ENCODE measurements at places on chromosomes 12 and 14.

- no peak for DNase-seq
These were observed 149.8 kb downstream of the TGFB3 start for GRCh38 chr14:75831952-75832351.

DNA sequence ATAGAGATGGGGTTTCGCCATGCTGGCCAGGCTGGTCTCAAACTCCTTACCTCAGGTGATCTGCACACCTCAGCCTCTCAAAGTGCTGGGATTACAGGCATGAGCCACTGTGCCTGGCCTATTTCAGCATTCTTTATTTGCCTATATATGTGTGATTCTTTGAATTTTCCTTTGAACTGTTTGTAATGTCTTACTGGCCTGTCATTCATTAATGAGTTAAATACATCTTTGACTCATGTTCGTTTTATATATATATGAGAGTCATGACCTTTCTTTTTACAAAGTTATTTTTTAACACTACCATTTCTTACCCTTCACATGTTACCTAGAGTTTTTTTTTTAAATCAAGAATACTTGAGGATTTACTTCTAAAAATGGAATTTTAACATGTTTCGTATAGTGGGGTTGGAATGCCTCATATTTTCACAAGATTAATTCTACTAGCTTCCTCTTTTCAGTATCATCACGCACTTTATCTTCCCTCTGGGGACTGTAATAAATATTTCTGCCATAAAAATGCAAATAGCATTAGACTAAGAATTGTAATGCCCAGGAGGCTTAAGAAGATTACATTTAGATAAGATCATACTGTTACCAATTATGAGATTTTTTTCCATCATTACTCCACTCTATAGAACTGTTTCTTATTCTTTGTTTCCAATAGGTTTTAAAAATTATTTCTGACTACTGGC is 66.7 kb downstream of the NTN4 start:
- no peak for DNase-seq

DNA sequence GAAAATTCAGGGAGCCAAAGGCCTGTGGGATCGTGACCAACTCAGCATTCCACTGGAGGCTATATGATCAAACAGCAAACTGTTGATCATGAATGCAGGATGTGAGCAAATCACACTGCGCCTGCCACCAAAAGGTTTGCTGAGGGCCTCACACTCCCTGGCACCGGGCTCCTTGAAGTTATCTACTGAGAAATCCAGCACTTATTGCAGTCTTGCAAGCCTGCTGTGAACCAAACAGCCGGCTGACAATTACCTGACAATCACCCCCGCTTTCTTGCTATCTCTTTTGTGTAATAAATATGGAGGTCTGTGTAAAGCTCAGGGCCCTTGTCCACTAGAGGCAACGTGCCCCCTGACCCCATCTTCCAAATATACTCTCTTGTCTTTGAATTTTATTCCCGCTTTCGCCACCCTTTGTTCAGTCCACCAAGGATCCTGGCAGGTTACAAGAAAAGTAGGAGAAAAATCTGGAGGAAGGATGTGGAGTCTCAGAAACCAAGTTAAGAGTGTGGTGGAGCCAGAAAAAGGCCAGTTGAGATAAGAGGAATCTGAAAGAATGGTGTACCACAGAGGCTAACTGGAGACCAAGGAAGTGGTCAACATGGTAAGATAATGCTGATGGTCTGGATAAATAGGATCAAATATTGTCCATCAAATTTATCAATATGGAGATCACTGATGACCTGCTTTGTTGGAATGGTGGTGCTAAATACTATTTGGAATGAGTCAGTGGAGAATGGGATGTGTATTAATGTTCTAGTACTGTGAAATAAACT is 229.2 kb downstream of the ALX1 start:
- DNase-seq = no peak

- no peak for DNase-seq
These were observed 3.2 kb upstream of the TCP11L2 start for GRCh38 chr12:106299202-106299774.

- DNase-seq = no peak
These were observed 71.2 kb downstream of the BORCS5 start for GRCh38 chr12:12428047-12428446.

DNA sequence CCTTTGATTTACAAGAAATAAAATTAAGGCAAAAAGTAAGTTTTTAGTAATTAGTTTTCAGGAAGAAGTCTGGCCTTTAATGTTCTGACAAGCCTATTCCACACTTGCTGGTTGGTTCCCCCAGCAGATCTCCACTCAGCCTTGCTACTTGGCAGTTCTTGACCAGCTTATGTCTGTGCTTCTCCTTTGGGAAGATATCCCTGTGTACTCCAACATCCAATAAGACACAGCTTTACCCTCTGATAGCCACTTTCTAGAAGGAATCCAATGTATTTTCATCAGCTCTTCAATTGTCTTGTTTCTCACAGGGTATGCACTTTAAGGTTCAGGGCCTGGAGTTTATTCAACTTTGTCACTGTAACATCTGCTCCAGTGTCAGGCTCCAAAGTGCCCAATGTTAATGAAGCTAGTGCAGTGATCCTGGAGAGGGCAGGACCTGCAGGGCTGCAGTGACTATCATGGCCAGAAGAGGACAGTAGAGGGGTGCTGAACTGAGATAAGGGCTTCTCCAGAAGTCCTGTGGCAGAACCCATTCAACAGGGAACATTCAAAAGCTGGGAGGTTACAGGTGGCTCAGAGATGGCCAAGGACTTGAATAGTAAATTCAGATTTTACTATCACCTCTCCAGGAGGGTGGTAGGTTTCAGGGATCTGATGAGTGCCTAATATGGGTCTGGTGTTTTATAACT is 22.9 kb downstream of the JKAMP start:
- no peak for DNase-seq

DNA sequence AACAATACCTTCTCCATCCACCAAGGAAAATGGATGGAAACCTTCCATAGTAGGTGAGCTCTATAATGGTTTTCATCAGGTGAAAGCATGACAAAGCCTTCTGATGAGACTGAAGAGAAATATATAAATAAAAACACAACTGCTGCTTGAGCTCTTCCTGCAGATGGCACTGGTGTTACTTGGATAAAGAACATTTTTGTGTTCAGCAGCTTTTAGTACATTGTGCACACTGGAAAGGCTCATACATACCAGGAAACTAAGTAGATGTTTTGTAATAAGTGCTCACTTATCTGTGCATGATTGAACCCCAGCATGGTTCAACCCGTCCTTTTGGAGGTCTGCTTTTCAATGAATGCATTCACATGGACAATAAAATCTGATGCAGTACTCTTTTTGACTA is 357.3 kb upstream of the MIS18BP1 start:
- DNase-seq = no peak

DNA sequence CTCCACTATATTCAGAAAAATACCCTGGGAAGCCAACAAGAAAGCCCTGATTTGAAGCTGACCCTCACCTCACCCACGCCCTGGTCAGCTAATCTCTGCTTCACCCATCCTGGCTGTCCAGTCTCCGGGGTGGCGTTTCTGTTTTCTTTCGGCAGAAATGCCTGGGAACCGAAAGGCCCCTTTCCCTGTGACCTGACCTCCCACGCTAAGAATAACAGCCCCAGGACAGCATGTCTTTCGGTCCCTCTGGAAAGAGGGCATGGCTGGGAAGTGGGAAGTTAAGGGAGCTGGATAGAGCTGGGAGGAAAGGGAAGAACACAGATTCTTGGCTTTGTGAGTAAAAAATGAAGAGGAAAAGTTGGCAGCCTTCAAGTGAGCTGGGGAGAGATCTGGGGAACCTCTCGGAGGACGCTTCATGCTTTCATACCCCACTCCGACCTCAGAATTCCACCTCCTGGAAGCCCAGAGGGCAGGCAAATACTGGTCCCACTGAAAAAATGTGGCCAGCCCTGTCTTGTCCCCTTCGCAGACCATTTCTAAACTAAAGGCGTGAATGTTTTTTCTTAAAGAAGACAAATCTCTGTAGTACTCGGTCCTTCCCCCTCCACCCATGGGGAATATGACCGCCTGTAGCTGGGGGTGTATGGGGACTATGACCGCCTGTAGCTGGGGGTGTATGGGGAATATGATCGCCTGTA is 163.0 kb upstream of the FKBP4 start:
- DNase-seq = no peak

DNA sequence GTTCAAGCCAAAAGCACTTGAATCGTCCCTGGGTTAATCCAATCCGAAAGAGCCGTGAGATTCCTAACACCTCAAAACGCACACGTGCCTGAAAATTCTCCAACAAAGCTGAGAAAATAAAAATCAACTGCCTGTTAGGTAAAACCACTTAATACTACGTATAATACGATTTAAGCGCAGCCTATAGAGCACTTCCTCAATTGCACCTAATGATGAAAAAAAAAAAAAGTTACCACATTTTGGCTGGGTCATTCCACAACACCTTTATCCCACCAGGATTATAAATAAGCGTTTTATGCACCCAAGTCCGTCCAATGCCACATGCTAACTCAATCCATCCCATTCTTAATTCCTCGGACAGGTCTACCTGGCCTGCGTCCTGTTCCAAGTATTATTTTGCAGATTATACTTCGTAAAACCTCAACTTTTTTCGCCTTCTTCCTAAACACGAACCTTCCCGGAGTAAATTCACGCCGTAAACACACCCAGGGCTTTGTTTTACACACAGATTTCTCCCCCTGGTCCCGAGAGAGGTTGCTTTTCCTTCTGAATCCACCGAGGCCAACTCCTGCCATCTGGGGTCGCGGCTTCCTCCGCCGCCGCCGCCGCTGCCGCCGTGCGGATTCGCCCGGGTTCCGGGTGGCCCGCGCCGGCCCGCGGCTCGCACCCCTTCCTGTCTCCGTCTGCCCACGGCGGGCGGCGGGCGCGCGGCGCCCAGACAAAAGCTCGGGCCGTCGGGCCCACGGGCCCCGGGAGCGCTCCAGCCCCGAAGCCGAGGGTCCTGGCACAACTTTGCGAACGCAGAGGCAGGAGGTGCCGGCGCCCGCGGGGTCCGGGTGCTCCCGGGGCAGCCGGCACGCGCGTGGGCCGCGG is 66.2 kb downstream of the RNF34 start:
- no peak for DNase-seq

GRCh38 chr12:52496590-52497071 is 3.6 kb upstream of the KRT6A start:
- no peak for DNase-seq

- no peak for DNase-seq
These were observed 1.7 kb downstream of the ANGEL1 start for GRCh38 chr14:76810953-76811400.

DNA sequence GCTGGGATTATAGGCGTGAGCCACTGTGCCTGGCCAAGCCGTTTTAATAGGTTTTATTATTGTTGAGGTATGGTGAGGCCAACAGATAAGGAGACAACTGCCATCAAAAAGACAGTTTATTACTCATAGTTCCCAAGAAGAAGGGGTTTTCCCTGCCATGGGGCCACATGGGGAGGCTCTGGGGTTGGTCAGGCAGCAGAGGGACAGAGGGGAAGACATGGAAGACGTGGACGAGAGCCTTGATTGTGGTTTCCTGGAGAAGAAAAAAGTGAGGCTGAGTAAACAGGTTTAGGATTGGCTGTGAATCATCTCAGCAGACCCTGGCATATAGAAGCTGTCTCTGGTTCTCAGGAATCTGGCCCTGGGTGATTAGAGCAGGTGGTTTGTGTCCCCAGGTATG is 69.9 kb downstream of the FOXN4 start:
- DNase-seq = no peak

DNA sequence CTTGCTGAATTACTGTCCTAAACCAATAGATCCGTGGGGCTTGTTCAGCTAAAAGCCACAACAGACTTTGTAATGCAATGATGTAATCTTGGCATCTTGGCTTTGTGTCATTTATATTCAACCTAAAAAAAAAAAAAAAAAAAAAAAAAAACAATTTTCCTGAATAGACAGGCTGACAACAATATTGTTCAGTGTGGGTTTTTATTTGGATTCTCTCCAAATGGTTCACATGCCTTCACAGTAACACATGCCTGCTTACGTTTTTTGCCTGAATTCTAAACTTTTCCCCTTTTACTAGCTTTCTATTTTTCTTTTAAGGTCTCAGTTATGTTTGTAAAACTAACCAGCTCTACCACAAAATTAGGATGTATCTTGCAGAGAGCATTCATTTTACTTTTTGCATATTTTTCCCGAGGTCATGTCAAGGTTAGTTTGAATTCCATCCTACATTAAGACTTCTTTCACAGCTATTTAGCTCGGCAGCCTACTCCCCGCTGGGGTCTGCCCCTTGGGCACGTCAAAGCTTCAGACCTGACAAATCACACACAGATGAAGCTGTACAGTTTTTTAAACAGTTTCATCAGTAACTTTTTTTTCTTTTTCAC is 213.7 kb upstream of the NPAS3 start:
- DNase-seq = no peak

GRCh38 chr12:57450057-57450456 is 5.0 kb upstream of the INHBE start:
- no peak for DNase-seq

DNA sequence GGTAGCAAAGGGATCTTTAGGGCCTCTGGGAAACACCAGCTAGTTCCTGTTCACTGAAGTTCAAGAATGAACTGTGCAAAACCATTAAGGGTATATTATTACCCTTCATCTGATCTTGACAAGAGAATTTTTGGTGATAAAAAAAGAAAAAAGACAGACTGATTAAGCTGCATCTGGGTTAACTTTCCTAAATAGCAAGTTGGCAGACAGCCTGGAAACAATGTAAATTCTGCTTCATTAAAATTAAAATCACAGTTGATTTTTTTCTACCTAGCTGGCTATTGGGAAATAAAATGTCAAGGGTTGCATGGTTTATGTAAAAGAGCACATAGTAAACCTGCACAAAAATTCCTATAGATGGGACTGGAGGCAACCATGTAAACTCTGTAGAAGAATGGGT is 126.6 kb upstream of the PRKD1 start:
- DNase-seq = no peak

DNA sequence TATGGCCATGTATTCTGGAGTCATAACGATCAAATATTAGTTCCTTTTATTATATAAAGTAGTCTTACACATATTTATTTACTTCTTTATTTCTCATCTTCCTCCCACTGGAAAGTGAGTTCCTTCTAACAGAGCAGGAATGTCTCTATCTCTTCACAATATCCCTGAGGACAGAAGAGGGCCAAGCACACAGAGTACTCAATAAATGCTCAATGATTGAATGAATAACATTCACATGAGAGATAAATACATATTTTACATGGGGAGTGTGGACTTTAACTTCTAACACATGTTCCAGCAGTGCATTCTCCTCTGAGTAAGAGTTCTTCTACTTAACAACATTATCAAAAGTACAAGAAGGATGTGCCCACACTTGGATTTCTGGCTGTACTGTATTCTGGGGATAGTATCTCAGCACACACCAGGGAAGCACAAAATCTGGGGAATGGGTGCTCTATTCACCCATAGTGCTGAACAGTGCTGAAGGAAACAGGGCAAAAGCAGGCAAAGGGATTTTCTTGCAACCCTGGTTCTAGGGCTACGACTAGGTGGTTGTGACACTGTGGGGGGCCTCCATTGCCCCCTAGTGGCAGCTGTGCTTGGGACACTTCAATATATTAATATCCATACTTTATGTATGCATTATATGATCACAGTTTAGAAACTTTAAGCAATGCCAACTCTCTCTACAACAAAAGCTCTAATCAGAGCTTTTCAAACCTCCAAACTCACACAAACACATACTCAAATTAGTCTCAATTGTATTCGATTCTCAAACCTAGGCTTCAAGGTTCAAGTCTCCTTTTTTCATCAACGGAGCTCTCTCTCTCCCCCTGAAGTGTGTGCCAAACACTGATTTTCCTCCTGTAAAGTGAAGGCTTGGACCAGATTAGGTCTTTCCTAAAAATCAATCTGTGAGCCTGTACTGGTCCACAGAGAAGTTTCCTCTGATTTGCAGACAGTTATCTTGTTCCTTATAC is 115.5 kb downstream of the SLC2A13 start:
- no peak for DNase-seq
